ENCODE measurements at places on chromosomes 1 and 21. TPM values are rescaled to one million over a fixed set of nuclear protein-coding genes. Genes with fewer than 3 reads are reported as not detected.

- DNase-seq, result no peak
Measured at GRCh38 chr1:85975912-85976371, 180.6 kb downstream of the COL24A1 start.

GRCh38 chr1:44036409-44037139, 5.3 kb upstream of the SLC6A9 start:
- no peak for DNase-seq

DNA sequence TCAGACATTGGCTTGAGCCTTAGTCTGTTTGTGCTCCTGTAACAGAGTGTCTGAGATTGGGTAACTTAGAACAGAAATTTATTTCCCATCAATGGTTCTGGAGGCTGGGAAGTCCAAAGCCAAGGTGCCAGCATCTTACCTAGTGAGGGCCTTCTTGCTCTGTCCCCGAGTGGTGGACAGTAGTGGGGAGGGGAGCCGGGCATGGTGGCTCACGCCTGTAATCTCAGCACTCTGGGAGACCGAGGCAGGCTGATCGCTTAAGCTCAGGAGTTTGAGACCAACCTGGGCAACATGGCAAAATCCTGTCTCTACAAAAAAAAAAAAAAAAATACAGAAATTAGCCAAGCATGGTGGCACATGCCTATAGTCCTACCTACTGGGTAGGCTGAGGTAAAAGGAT, 336.5 kb upstream of the VAMP3 start:
- DNase-seq, result no peak

GRCh38 chr21:33348706-33349105, 23.9 kb downstream of the IFNAR1 start:
- no peak for DNase-seq

GRCh38 chr1:87279536-87279875, 49.2 kb upstream of the LMO4 start:
- no peak for DNase-seq

Gene KCNT2
- total RNA-seq, result not detected

- no peak for DNase-seq
Measured at GRCh38 chr1:3326516-3327388, 127.7 kb upstream of the ARHGEF16 start.

Gene TTC34
- total RNA-seq, result 0.35 TPM

Gene MTARC1
- 0.72 TPM for total RNA-seq

GRCh38 chr1:36178471-36179219, 22.7 kb downstream of the MAP7D1 start:
- DNase-seq, result no peak

DNA sequence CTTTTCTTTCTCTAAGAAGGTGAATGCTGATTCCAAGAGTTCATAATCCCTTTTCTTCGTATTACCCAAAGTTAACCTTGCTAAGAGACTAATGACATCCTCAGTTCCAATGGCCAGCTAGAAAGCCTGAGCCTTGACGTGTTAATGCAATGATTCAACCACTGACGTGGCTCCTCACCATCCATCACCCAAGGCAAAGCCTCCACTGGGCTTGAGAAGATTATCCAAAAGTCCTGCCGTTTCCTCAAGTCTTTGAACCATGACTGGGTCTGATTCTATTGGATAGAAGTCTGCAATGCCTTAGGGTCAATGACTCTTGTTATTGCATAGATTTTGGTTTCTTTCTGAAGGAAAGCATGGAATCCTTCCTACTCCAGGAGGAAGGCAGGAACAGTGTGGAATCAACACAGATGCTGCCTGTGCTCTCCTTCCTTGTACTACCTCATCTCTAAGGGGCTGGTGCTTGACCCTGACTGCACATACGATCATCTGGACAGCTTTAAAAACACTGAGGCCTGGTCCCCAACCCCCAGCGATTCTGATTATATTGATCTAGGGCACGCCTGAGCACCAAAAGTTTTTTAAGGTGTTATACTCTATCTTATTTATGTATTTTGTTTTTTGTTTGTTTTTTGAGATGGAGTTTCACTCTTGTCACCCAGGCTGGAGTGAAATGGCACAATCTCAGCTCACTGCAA, 69.3 kb upstream of the ANGPTL1 start:
- DNase-seq, result no peak

Gene ESRRG
- total RNA-seq, result not detected

Gene OPRD1
- not detected for total RNA-seq

Gene RNU1-4
- total RNA-seq, result 2,403 TPM

GRCh38 chr1:6578624-6579373, 995 bp upstream of the ZBTB48 start:
- no peak for DNase-seq

GRCh38 chr1:235586413-235586812, 63.2 kb downstream of the GNG4 start:
- DNase-seq, result no peak

DNA sequence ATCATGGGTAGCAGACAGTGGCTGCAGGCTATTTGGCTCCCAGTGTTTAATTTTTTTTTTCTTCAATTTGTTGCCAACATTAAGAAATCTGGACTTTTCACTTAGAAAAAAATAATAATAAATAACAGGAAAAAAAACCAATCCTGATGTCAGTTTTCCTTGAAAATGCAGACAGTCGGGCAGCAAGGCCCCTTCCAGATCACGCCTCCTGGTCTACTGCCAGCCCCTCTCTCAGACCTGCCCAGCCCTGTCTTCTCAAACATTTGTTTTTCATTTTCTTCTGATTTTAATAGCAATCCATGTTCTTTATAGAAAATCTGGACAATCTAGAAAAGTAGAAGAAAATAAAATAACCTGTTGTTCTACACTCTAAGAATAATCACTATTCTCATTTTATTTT, 15.5 kb downstream of the IFNGR2 start:
- DNase-seq, result no peak

GRCh38 chr1:21311016-21311415, 20.8 kb upstream of the ECE1 start:
- DNase-seq, result no peak

DNA sequence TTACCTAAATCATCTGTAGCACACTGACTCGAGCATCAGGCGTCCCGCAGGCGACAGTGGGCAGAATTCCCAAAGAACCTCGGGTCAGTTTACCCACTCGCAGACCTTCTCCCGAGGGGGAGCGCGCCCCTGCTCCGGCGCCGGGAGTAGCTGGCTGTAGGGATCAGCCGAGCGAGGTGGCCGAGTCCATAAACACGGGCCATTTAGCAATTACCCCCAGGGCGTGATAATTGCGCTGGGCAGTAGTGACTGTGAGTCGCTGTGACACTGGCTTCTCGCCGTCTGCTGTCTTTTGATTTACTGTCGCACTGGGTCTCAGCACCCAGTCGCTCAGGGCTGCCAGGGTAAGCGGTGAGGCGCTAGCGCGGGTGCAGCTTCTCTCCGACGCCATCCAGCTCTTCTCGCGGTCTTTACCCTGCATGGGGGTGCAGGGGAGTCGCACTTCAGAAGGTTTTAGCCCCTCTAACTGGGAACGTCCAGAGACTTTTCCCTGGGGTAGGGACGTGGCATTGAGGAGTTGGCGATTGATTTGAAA, 16.2 kb downstream of the HLX start:
- no peak for DNase-seq

GRCh38 chr1:150906813-150907212, 19.4 kb upstream of the SETDB1 start:
- no peak for DNase-seq

Gene FAM43B
- total RNA-seq, result not detected

DNA sequence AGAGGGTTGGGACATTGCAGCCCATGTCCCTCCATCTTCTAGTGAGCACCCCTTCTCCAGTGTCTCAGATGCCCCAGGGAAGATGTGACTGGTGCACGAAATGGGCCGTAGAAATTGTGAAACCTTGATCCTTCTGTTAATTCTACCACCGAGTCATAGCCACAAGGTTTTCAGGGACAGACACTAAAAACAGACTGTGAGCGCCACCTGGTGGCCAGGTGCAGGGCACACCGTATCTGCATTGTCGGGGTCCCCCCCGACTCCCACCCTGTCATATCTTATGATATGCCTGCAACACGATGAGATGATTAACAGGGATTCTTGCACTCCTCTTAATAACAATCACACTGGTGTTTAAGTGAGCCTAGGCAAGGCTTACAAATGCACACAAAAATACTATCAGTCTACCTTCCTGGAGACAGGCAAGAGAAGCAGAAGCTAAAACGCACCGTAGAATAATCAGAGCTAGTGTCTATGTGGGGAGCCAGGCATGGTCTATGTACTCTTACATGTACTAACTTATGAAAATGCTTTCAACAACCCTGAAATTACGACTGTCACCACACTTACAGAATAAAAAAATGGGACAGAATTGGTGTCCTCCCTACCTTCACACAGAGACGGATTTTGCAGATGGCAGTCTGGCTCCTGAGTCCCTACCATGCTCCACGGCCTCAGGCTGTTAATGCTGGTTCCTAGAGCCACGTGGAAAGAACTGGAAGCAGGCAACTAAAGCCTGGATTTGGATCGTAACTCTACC, 57.9 kb downstream of the FHAD1 start:
- DNase-seq, result no peak

Gene LPGAT1
- total RNA-seq, result 37.5 TPM

- DNase-seq, result peak; percentile 82
Measured at GRCh38 chr1:117001254-117001927, at the start of gene CD101. TSS of gene CD101 (plus strand) at chr1:117001760. CDS start at chr1:117001818, 58 bp downstream.

GRCh38 chr21:16634515-16634914, 878.3 kb upstream of the CXADR start:
- no peak for DNase-seq

- DNase-seq, result no peak
Measured at GRCh38 chr1:64388336-64388735, 81.6 kb upstream of the CACHD1 start.

DNA sequence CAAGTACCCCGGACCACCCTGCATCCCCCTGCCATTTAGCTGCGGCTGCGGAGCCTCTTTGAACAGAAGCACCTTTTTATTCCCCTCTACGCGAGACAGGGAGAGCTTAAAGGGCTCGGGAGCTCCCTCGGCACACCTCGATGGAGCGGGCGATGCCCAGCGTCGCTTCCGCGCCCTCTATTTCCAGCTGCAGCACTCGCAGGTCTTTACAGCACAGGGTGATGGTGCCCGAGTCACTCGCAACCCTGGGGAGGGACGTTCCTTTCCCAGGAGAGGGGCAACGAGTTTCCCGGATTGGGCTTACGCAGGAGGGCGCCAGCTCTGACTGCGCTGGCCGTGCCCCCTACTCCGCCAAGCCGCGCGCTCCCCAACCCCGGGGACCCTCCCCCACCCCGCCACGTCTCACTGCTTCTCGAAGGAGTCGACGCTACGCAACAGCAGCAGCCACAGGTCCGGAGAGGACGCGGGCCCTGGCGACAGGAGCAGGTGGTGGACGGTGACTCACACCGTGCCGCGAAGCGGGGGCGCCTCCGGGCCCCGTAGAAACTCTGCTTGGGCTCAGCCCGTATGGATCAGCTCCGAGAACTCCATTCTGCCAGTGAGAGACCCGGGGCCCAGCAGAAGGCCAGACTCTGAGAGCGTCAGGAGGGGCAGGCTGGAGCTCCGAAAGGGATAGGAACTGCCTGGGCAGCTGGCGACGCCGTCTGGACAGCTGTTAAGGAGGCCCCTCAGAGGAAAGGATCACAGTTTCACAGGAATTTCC, 5.8 kb upstream of the FAM167B start:
- DNase-seq, result no peak

DNA sequence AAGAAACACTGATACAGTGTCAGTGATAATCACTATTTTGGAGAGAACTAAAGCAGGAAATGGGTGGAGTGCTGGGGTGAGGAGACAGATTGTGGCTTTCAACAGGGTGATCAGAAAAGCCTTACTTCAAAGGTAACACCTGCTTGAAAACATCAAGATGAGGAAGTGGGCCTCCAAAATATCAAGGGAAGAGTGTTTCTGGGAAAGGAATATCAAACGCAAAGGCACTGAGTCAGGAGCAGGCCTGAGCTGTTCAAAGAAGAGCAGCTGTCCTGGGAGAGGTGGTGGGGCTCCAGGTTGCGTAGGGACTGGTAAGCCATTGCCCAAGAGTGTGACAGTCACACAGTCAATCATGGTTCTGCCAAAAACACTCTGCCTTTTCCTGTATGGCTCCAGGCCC, 47.1 kb upstream of the ATP1A1 start:
- no peak for DNase-seq

GRCh38 chr21:30117631-30118030, 49.0 kb downstream of the CLDN17 start:
- no peak for DNase-seq

- no peak for DNase-seq
Measured at GRCh38 chr1:237183963-237184540, 142.1 kb downstream of the RYR2 start.

DNA sequence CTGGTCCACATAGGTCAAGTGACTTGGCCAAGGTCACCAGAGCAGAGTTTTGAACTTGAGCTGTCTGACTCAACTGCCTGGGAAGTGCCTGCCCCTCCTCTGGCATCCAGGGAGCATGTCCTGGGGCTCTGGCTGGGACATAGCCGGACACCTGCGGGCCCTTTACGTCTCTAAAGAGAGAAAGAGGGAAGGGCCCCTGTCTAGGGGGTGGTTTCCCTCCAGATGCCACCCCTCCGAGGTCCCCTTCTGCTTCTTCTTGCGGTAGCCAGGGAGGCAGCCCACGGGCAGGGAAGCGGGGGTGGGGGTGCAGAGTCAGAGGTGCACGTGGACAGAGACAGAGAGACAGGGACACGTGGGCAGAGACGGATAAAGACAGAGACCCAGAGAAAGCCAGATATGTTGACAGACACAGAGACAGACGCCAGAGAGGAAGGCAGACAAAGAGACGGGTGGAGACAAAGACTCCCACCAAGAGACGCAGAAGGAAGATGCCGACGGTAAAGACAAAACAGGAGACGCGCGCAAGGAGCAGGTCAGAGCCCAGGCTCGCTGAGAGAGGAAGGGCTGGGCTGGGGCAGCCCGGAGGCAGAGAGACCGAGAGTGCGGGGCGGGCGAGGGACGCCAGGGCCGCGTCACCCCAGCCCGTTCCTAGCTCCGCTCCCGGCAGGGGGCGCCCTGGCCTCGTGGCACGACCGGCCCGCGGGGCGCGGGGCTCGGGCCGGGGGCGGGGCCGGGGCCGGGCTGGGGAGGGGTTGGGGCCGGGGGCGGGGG, 458 bp upstream of the ALPL start:
- no peak for DNase-seq

GRCh38 chr1:243818978-243819377, 31.1 kb downstream of the AKT3 start:
- DNase-seq, result no peak

DNA sequence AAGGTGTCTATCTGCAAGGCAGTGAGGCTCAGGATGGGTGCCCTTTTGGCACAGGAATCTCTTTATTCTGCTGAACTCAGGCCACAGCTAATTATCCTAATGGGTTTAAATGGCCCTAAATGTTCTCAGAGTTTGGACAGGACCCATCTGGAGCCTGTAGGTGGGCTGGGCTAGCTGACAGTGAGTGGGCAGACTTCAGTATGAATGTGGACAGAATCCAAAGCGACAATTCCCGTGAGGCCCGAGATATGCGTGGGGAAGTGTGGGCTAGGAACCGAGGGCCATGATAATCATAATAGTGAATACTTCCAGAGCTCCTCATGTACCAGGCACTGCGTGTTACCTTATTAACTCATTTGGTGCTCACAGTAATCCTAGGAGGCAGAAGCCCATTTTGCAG, 165.3 kb downstream of the GRIK3 start:
- DNase-seq, result no peak

Gene HSD3B1
- not detected for total RNA-seq

DNA sequence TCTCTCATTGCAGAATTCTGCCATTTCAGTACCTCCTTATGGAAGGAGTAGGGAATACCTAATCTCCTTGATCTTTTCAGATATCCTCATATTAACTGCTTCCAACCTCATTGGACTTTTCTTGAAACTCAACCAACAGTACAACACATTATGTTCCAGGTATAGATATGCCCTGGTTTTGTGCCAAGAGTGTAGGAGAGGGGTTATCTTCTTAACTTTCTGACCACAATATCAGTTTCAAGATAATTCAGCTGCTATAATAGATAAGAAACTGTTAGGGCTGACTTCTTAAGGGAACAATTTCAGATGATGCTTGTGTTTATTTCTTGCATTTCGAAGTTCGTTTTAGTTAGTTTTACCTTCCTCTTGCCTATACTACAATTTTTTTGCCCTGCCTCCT, 2.1 kb upstream of the LPGAT1 start:
- no peak for DNase-seq

Measured in GM12878 (cell line).